ENCODE measurements at places on chromosomes 7 and 10.

- DNase-seq, result no peak
These were observed 6.5 kb downstream of the TBRG4 start for GRCh38 chr7:45104844-45105587.

DNA sequence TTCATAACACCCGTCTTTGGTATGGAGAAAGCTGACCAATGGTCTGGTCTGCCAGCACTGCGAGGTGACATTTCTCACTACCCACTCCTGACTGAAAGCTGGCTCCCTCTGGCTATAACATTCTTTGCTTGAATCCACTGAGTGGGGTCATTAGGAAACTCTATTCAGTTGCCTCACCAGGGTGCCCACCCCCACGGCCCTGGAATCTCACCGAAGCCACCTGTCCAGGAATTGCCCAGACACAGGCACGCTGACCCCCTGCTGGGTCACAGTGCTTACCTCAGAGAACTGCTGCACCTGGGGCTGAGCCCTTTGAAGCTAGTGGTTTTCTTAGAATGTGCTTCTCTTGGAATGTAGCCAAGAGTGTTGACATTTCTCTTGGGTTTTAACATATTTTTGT, 28.6 kb downstream of the HECW1 start:
- no peak for DNase-seq

GRCh38 chr10:59585046-59585700, 124.5 kb downstream of the SLC16A9 start:
- no peak for DNase-seq

GRCh38 chr7:96377399-96377798, 55.5 kb upstream of the SLC25A13 start:
- no peak for DNase-seq

GRCh38 chr10:14513123-14513522, 182.4 kb upstream of the FRMD4A start:
- no peak for DNase-seq
